Brain (organoid and tissue), 16 donors: ENCODE measurements at places on chromosomes 3 and 15. TPM values are rescaled to one million over a fixed set of nuclear protein-coding genes. Genes with fewer than 3 reads are reported as not detected.

The IL17RB gene
- polyA plus RNA-seq: 8.7 TPM

The RLBP1 gene
- polyA plus RNA-seq: 1.1 TPM

The SCN11A gene
- not detected for polyA plus RNA-seq

The KNL1 gene
- polyA plus RNA-seq: 4.8 TPM

The TNFSF10 gene
- 4.1 TPM for polyA plus RNA-seq

The HIGD1A gene
- polyA plus RNA-seq: 252 TPM

The CNTN3 gene
- polyA plus RNA-seq: 0.29 TPM

The GABPB1 gene
- polyA plus RNA-seq: 11.3 TPM
